ENCODE measurements at places on chromosomes 11 and 22. TPM values are rescaled to one million over a fixed set of nuclear protein-coding genes. Genes with fewer than 3 reads are reported as not detected.
A peak's percentile ranks its signal among the peaks of the same experiment; 100 is the strongest.

FAM168A gene
- 16.0 TPM for total RNA-seq

HMBS gene
- 35.3 TPM for total RNA-seq

GRCh38 chr11:11998091-11998781, 10.2 kb downstream of the DKK3 start:
- no peaks in the 10 kb centered on the region for H3K4me1 ChIP-seq
- H3K36me3 ChIP-seq = no peaks in the 10 kb centered on the region
- DNase-seq = no peak
- H3K27me3 ChIP-seq = no peaks in the 10 kb centered on the region
- no peak overlapping the region for H3K4me3 ChIP-seq

DNA sequence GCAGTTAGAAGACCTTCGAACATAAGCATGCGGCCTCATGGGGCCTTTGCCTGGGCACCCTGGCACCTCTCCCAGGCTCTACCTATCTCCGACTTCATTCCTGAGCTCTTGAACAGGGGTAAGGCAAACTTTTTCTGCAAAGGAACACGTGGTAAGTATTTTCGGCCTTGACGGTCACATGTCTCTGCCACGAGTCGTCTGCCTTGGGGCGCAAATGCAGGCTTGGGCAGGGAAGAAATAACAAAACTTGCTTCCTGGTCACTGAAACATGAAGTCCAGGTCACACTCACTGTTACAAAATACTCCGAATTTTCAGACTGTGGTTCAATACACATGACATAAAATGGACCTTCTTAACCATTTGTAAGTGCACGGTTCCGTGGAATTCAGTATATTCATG, 3.4 kb upstream of the ASCL2 start:
- no peaks in the 10 kb centered on the region for H3K36me3 ChIP-seq
- no peak overlapping the region for H3K27ac ChIP-seq
- H3K4me1 ChIP-seq = peaks cover 10% of the 10 kb centered on the region
- H3K4me3 ChIP-seq = no peak overlapping the region

DNA sequence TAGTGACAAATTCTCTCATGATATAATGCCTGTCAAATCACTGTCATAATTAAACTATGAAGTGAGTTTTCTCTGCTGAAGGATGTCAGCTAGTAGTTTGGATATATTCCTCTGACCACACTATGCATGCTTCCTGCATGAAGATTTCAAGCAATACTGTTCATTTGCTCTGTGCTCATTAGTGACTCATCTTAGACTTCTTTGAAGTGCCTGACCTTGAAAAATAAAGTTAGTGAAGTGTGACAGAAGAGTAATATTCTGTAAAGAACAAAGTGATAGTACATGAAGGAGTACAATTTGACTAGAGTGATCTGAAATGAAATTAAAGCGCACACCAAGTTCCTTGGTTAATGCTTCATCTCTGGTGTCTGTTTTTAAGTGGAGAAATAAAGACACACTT, 629.5 kb upstream of the ANO3 start:
- no peaks in the 10 kb centered on the region for H3K27me3 ChIP-seq
- H3K4me1 ChIP-seq = no peaks in the 10 kb centered on the region
- no peak overlapping the region for H3K4me3 ChIP-seq
- no peak overlapping the region for H3K27ac ChIP-seq

- peak; percentile 73 for DNase-seq
- H3K36me3 ChIP-seq = no peaks in the 10 kb centered on the region
- no peak overlapping the region for H3K27ac ChIP-seq
- no peaks in the 10 kb centered on the region for H3K4me1 ChIP-seq
- no peak overlapping the region for H3K4me3 ChIP-seq
Measured at GRCh38 chr11:110989428-110990133, 255.9 kb upstream of the POU2AF2 start.

GRCh38 chr11:134119094-134119493, 50.2 kb downstream of the JAM3 start:
- DNase-seq = no peak
- no peaks in the 10 kb centered on the region for H3K4me1 ChIP-seq
- no peaks in the 10 kb centered on the region for H3K36me3 ChIP-seq

DNA sequence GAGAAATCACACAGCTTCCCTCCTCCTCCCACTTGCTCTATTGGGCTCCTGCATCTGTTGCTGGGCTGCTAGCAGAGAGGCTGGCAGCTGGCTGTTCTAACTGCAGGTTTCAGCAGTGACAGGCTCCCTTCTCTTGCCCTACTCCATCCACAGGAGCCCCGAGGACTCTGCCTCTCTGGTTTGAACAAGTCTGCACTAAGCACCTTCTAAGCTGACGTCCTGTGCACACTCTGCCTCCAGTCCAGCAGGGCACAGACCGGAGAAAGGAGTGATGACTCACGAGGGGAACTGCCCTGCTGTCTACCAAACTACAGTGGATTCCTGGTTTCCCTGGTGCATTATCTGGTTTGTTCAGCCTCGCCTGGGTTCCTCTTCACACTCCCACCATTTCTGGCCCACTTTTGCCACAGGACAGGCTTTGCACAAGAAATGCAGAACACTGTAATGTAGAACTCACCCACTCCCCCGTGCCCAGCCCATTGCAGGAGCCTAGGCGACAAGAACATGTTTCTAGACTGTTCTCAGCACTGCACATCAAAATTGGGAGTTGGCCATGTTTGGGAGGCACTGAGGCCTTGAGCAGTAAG, 26.0 kb downstream of the IL10RA start:
- no peaks in the 10 kb centered on the region for H3K27me3 ChIP-seq
- peak overlapping the region; percentile 29 for H3K27ac ChIP-seq
- no peaks in the 10 kb centered on the region for H3K36me3 ChIP-seq
- H3K4me1 ChIP-seq = peaks cover 10% of the 10 kb centered on the region

GRCh38 chr22:16936625-16937024, 71.4 kb downstream of the GAB4 start:
- H3K27ac ChIP-seq = no peak overlapping the region
- H3K4me1 ChIP-seq = no peaks in the 10 kb centered on the region
- DNase-seq = no peak
- H3K36me3 ChIP-seq = no peaks in the 10 kb centered on the region
- no peak overlapping the region for H3K4me3 ChIP-seq

GRCh38 chr22:28826921-28827320, 26.6 kb upstream of the XBP1 start:
- H3K4me1 ChIP-seq = no peaks in the 10 kb centered on the region
- H3K27me3 ChIP-seq = no peaks in the 10 kb centered on the region
- DNase-seq = no peak
- H3K4me3 ChIP-seq = no peak overlapping the region

GRCh38 chr22:42887523-42888507, 30.7 kb upstream of the ARFGAP3 start:
- H3K36me3 ChIP-seq = no peaks in the 10 kb centered on the region
- H3K4me1 ChIP-seq = peaks cover 29% of the 10 kb centered on the region
- DNase-seq = no peak
- H3K4me3 ChIP-seq = no peak overlapping the region
- peak overlapping the region; percentile 87 for H3K27ac ChIP-seq
- H3K27me3 ChIP-seq = no peaks in the 10 kb centered on the region

DNA sequence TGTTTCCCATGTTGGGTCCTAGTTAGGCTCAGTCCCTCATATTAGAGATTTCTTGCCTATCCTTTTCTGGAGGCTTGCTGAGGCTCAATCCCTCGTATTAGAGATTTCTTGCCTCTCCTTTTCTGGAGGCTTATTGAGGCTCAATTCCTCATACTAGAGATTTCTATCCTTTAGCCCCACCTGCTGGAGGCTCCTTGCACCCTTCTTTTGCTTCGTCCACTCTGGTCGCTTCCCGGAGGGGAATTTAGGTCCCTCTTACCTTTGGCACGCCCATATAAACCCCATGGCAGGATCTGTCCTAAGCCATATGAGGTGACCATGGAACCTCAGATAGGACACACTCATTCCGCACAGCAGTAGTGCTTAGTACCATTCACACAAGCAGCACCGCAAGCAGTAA, 15.9 kb downstream of the CYP2D6 start:
- DNase-seq = no peak
- H3K36me3 ChIP-seq = no peaks in the 10 kb centered on the region
- H3K27ac ChIP-seq = no peak overlapping the region
- H3K27me3 ChIP-seq = no peaks in the 10 kb centered on the region
- H3K4me3 ChIP-seq = no peak overlapping the region

DNA sequence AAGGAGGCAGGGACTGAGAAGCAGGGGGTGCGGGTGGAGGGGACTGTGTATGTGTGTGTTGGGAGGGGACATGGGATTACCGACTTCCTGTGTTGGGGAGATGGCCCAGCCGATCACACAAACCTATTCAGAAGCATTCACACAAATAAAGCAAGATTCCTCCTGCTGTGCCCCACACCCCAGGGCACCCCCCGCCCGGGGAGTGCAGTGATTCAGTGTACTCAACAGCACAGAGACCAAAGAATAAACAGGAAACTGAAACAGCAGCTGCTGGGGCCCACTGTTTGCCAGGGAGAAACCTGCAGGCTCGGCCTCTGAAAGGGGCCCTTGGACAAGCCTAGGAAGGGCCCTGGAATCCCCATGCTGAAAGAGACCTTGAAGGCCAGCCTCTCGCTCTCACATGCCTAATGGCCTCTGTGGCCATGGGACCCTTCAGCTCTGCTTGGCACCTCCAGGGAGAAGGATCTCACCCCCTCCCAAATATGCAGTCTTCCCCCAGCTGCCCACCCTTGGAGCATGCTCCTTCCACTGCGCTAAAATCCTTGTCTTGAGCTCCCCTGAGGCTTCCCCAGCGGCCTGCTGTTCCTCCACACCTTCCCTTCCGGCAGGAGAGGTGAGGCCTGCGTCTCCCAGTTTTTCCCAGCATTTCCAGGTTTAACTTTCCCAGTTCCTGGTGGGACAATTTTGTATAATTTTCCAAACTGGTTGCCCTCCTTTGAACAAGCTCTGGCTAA, 72.9 kb downstream of the CSNK2A3 start:
- H3K27me3 ChIP-seq = no peaks in the 10 kb centered on the region
- H3K36me3 ChIP-seq = no peaks in the 10 kb centered on the region
- DNase-seq = no peak
- no peak overlapping the region for H3K27ac ChIP-seq
- no peak overlapping the region for H3K4me3 ChIP-seq
- H3K4me1 ChIP-seq = no peaks in the 10 kb centered on the region
